ENCODE measurements at places on chromosomes 2 and 18.

GRCh38 chr18:77870199-77870598 is 620.6 kb downstream of the GALR1 start:
- no peak for DNase-seq

GRCh38 chr2:7913974-7914373 is 767.9 kb upstream of the ID2 start:
- DNase-seq, result no peak

DNA sequence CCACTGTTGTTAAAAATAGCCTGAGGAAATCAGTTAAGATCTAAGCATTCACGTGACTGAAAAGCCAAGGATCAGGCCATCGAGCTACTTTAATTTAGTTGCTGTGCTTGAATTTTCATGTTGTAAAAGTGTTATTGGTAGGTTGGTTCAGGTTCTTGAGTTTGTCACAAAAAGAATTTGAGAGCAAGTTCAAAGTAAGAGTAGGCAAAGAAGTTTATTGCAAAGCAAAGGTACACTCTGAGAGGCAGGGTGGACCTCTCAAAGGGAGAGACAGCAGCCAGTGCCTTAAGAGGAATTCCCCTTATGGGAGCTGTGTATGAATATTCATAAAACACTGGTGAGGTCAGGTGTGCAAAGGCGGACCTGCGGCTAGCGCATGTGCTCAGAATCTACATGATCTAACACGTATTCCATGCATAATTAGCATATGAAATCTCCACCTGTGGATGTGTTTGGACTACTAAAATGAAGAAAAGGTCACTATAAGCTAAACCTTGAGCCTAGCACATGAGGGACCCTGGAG is 236.5 kb downstream of the NDUFA10 start:
- DNase-seq, result no peak

DNA sequence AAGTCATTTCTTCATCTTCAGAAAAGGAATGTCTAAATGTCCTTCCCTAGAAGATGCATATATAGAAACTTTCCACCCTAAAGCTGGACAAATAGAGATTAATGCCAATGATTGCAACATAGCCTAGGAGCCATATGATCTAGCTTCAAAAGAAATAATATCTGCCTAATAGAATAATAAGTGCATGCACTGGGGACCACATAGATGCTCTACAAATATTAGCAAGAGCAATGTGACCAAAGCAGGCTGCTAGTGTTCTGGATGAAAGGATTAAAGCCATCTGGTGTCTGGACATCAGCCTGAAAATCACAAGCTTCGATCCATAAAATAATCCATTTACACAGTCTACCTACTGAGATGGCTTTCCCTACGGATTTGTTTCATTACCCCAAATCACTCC is 280.1 kb upstream of the KLHL14 start:
- DNase-seq, result no peak

GRCh38 chr2:109305490-109306167 is 176.6 kb downstream of the SH3RF3 start:
- DNase-seq, result no peak

GRCh38 chr2:39494784-39495251 is 57.7 kb upstream of the MAP4K3 start:
- no peak for DNase-seq

DNA sequence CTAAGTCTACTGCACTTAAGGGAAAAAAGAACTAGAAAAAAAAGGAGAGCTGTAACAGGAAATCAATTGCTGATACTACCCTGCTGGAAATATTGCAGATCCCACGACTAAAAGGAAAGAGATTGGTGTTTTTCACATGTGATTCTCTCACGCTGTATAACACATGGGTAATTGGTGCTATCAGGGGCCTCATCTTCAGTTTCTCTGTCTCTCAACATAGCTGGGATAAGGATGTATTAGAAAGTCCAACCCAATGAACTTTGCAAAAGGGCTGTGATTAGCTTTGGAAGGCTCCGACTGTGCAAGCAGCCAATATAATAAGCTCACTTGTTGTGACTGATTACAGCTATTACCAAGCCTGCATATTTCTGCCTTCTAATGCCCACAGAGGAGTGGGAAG is 133.4 kb downstream of the NRP2 start:
- DNase-seq, result no peak

DNA sequence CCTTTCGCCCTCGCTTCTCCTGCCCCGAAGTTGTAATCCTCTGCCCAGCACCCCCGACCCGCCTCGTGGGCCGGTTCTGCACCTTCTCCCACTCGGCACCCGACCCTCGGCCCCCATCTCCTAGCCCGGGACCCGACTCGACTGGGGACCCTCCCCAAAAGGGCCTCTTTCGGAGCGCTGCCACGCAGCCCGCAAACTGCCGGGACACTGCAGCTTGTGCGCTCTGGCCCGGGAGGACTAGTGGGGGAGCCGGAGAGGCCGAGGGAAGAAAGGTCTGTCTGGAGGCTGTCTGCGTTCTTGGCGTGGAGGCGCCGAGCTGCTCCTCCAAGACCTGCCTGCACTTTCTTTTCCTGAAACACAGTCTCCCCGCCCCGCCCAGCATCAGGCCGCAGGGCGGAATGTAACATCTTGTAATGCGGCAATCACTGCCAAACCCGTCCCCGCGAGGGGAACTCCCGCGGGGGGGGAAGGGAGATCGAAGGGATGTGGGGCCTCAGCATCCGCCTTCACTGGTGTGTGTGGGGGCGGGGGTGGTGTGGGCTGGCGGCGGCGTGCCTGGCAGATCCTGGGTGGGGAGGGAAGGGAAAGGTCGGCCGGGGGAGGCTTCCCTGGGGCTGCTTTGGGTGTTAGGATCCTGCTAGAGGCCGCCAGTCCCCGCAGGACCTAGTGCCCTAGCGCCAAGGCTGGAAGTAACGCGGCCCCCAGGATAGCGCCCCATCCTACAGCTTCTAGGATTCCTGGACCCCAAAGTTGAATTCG is 7.4 kb downstream of the DLX2 start:
- DNase-seq, result peak; percentile 83

DNA sequence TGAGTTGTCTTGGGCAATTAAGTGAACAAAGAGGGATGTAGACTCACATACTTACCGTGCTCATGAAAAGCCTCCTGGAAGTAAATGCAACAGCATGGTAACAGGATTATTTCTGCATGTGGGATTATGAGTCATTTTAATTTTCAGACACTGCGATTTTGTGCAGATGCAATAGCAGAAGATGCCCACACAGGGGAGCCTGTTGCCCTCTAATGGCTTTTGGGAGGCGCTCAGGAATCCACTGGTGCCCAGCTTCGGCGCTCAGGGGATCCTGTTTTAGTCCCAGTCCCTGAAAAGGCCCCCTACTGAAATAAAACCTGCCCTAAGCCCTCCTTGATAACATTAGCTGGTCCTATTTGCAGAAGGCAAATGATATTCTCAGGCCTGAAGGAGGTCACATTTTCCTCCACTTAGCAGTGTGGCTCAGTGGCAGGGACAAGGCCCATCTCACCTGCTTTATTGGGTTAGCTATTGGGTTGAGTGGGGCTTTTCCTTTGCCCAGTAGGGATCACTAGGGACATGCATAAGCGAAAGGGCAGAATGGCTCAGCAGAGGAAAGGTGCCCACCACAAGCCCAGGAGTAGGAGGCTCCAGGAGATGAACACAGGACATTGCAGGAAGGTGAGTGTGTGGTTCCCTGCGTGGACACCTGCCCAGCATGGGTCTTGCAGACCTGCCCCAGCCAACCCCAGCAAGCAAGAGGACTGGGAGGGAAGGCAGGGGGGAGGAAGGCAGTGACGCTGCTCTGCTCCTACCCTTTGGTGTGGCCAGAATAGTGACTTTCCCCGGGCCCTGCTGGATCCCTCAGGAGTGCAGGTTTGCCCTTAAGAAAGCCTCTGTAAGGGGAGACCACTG is 26.5 kb upstream of the KCNS3 start:
- DNase-seq, result no peak

DNA sequence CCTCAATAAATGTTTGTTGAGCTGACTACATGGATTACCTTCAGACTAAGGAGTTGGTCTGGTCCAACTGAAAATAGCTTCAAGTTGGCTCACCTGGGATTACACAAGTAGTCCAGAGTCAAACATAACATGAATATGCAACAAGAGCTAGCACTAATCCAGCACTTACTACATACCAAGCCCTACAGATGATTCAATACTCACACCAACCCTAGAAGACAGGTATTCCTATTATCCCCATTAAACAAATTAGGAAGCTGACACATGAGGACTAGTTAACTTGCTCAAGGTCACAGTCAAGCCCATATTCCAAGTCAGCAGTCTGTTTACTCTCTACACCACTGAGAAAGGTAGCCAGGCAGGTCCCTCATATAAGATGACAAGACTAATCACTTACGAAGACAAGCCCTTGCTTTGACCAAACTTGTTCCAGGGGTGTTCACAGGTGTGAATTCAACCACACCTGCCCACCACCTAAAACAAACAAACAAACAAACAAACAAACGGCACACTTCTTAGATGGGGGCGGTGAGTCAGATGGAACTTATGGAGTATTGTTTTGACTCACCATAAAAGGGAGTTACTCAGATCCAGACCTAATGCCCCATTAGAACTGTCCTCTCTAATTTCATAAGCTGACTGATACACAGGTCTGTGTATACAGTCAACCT is 29.1 kb downstream of the TMEM131 start:
- DNase-seq, result no peak

DNA sequence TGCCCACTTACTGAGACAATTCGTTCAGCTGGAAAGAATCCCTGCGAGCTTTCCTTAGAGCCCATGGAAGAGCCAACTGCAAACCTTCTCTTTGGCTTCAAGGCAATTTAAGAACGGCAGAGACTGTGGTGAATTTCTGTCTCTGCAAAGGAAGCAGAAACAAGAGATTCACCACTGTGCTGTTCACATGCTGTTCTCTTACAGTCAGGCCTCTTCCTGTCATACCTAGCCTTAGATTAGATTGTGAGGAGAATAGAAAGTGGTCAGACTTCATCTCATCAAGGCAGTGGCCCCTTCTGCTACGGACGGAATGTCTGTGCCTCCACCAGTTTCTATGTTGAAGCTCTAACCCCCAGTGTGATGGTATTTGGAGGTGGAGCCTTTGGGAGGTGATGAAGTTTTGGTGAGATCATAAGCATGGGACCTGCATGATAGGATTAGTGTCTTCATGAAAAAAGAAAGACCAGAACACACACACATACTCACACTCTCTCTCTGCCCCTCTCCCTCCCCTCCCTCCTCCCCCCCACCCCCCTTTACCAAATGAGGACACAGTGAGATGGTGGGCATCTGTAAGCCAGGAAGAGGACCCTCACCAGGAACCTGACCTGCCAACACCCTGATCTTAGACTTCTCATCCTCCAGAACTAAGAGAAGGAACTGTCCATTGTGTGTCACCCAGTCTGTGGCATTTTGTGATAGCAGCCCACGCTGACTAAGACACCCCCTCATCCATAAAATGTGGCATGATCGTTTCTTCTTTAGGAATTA is 45.6 kb upstream of the NRP2 start:
- no peak for DNase-seq

GRCh38 chr2:144364944-144365738 is 154.8 kb downstream of the ZEB2 start:
- no peak for DNase-seq

GRCh38 chr2:230891509-230891908 is 26.8 kb downstream of the ITM2C start:
- DNase-seq, result no peak

DNA sequence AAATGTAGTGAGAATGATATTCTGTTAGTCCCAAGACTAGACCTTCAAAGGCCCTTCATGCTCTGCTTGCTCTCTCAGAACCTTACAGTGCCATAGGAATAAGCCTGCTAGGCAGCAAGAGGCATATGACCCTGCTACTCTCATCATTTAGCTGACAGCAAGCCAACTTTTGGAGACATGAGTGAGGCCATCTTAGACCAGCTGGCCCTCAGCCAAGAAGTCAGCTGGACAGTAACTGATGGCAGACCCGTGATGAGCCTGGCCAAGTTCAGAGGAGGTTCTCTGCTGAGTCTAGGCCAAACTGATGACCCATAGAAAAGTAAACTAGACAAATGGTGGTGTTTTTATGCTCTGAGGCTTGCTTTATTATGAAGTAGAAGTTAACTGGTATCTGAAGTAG is 82.6 kb downstream of the C18orf54 start:
- no peak for DNase-seq

- DNase-seq, result no peak
Observed at GRCh38 chr18:6411382-6411781, 3.3 kb downstream of the L3MBTL4 start.

DNA sequence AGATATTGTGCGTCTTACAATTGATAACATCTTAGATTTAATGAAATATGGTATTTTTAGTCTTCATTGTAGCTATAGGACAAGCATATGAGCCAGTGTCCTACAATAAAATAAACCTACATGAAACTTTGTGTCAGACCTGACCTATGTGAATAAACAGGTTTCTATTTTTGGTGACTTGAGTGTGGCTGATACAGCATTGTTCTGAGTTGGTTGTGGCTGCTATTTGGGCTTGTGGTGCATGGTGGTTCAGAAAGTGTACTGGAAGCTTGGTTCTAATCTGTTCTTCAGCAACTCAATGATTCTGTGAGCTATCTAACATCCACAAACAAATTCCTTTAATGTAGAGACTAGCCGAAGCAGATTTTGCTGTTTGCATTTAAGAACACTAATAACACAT is 64.9 kb upstream of the MAP2 start:
- no peak for DNase-seq

- no peak for DNase-seq
Observed at GRCh38 chr2:168090366-168091135, 156.8 kb downstream of the STK39 start.

DNA sequence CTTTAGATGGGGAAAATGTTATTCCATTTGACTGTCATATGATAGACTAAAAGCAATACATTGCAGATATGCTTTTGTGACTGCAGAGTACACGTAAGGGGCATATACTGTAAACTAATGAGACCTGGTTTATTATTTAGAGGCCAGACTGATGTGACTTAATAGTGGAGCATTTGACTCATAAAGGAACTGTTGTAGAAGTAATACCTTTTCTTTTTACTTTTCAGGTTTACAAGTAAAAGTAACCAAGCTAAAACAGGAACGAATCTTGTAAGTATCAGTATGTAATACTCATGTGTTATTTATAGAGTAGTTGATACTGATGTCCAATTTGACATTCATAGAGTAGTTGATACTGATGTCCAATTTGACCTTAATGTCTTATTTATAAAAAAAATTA is 13.1 kb downstream of the RBBP8 start:
- DNase-seq, result no peak

Measured in CD4-positive, alpha-beta memory T cell (primary cell).